ENCODE measurements at places on chromosomes 4 and X. TPM values are rescaled to one million over a fixed set of nuclear protein-coding genes. Genes with fewer than 3 reads are reported as not detected.
A peak's percentile ranks its signal among the peaks of the same experiment; 100 is the strongest.

GLUD2 gene
- 2.5 TPM for total RNA-seq

- DNase-seq: no peak
Measured at GRCh38 chr4:56129431-56129861, 180.7 kb downstream of the CEP135 start.

- DNase-seq: peak; percentile 31
Measured at GRCh38 chrX:44619039-44619438, 76.4 kb upstream of the FUNDC1 start.

GRCh38 chrX:39874202-39874816 is 223.4 kb downstream of the BCOR start:
- DNase-seq: no peak

- DNase-seq: no peak
Measured at GRCh38 chrX:14228611-14229010, 198.9 kb upstream of the GEMIN8 start.

IRS4 gene
- 0.96 TPM for total RNA-seq

DNA sequence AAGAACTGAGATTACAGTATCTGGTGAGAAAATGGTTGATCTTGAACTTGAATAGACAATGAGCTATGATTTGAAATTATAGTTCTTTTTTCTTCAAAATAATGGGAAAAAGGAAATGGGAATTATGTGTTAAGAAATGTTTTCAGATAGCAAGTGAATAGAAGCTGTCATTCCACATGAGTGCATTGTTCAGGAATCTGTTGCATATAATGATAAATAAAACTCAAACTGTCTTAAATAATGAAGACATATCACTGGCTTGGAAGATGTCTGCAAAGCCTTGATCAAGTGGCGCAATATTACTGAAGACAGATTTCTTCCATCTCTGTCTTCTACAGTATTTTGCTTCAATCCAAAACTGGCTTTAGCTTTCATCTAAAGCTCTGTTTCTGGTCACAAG is 479.3 kb upstream of the ZFP42 start:
- DNase-seq: no peak

- DNase-seq: no peak
Measured at GRCh38 chrX:18026166-18026565, 165.1 kb upstream of the RAI2 start.

DNA sequence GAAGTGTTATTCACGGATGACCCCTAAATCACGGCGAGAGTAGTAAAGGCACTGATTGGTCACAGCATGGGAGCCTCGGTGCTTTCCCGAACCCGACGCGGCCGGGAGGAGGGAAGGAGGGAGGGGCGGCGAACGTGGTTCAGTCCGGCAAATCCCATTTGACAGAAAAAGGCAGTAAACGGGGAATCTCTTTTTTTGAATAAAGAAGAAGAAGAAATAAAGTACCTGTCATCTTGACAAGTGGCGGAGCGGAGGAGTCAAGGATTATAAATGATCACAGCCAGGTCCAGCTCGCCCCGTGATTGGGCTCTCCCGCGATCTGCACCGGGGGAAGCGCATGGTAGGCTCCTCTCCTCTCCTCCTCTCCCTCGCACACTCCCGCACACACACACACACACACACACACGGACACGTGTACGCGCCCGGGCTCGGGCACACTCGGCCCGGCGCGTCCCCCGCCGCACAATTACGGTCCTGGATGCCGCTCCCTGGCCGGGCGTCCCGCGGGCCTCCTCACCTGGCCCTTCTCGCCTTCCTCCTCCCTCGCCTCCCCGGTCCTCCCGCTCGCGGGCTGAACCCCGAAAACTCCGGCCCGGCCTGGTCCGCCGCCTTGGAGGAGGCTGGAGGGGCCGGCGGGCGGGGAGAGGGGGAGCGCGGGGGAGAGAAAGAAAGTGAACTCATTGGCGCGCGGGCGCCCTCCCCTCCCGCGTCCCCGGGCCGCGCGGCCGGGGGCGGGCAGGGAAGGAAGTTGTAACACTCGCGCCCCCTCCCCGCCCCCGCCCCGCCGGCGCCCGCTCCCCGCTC is 99.2 kb upstream of the TENM3 start:
- no peak for DNase-seq

PPARGC1A gene
- 13.3 TPM for total RNA-seq

- DNase-seq: no peak
Measured at GRCh38 chr4:18869166-18869565, 847.6 kb upstream of the LCORL start.

DNA sequence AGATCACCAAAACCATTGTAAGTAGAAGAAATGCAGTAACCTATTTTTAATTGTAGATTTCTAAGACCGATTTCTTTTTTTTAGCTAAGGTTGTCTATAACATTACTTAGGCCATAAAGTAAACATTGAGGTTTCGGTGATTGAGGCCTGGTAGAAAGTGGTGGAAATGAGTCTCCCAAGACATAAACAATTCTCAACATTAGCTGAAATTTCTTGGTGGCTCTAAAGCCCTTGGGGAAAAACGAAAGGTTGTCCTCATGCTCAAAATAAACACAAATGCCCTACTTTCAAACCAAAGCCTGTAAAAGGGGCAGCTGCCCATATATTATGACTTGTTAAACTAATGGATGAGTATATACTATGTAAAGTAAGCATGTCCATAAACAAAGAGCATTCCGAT is 98.8 kb downstream of the SCFD2 start:
- no peak for DNase-seq

DNA sequence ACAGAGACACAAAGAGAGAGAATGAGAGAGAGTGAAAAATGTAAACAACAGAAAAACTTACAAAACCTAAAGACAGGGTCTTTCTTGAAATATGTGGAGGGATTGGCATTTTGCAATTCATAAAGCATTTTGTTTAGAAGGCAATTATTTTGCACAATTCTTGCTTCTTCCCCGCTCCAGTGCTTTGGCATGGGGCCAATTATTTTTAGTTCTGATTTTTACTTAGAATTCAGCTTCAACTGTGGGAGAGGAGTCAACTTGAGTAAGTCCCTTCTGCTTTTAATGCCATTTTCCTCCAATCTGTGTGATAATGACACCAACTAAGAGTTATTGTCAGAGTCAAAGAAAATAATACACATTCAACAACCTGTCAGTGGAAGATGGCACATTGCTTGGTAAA is 1051.9 kb downstream of the NLGN4X start:
- DNase-seq: no peak

DNA sequence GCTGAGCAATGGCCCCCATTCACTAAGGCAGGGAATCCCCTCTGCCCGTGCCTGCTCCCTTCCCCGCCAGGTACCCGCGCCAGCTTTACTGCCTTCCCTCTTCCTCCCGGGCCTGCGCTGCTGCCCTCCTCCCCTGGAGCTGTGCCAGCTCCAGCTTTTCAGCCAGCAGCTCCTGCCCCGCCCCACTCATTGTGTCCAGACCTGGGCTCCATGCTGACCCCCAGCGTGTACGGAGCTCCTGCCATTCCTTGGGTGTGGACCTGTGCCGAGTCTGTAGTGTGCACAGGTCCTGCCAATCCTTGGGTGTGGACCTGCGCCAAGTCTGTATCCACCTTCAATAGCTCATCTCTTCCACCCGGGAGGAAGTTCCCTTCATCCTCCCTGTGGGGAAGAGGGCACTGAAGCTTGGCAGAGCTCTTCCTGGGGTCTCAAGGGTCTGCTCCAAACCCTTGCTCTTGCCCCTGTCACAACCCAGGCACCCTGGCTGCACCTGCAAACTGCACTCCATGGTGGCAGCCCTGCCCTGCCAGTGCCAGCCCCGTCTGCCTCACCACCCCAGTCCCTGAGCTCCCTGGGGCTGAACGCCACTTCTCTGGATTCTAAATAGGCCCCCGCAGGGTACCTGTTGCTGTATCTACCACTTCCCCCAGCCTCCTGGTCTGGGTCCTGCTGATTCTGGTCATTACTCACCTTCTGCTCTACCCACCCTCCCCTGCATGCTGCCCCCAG is 63.9 kb downstream of the TRMT44 start:
- DNase-seq: no peak

- no peak for DNase-seq
Measured at GRCh38 chrX:44456685-44457084, 86.0 kb downstream of the FUNDC1 start.

DNA sequence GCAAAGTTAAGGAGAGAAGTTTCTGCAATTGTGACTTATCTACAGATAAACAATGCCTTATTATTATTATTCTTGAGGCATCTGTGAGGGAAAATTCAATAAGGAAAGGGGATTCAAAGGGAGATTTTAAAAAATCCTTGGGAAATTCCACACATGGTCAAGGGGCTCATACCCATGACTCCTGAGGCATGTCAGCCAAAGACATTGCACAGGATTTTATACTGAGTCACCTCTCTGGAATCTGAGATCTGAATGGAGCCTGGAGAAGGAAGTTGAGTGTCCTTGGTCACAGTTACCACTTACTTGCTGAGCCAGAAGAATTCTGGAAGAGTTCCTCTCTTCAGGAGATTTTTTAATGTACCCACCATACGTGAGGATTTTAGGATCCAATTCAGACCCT is 14.4 kb upstream of the CXCL8 start:
- no peak for DNase-seq

DNA sequence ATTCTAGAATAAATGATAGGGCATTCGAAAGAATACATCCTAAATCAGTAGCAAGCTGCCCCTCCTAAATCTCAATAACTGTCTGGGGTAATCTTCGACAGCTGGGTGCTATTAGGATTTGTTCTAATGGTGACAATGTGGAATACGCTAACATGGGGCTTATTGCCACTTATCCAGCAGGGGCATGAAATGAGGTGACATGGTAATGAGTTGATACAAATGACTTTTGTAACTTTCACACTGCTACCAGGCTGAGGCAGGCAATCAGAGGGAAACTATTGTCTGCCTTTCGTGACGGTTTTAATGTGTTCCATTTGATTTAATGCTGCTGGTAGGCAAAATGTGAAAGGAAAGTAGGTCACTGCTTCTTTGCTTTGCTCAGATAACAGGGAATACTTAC is 1047.4 kb upstream of the PABPC4L start:
- DNase-seq: no peak
